Activated CD4-positive, alpha-beta T cell treated with anti-CD3 and anti-CD28 coated beads, Interleukin-2, amount 10 ng/mL, durations not matched to agents 24 days and 14 days (primary cell): ENCODE measurements at places on chromosomes 5 and 9. TPM values are rescaled to one million over a fixed set of nuclear protein-coding genes. Genes with fewer than 3 reads are reported as not detected.

The PCDHGA12 gene
- total RNA-seq: 0.12 and 0.16 TPM in 2 replicates

The SPINK6 gene
- total RNA-seq: not detected in 2 replicates

The STING1 gene
- total RNA-seq: 198 and 201 TPM in 2 replicates

The SLC1A1 gene
- total RNA-seq: 0.17 TPM in 1 of 2 replicates, not detected in the other

The NTRK2 gene
- total RNA-seq: 2.3 and 2.4 TPM in 2 replicates

The PGGT1B gene
- total RNA-seq: 37.9 and 42.0 TPM in 2 replicates

The ZNF483 gene
- total RNA-seq: 1.8 and 2.2 TPM in 2 replicates

The BARX1 gene
- total RNA-seq: 0.50 and 0.61 TPM in 2 replicates

The ANKRD33B gene
- 21.0 and 21.7 TPM in 2 replicates for total RNA-seq

The PDE6A gene
- total RNA-seq: not detected in 2 replicates

- H3K4me3 ChIP-seq: peak overlapping the region; percentile 50
- H3K36me3 ChIP-seq: peaks cover 12% of the 10 kb centered on the region
- peaks cover 30% of the 10 kb centered on the region for H3K4me1 ChIP-seq
Measured at GRCh38 chr9:113155911-113156588, 5.2 kb downstream of the SLC31A2 start.

DNA sequence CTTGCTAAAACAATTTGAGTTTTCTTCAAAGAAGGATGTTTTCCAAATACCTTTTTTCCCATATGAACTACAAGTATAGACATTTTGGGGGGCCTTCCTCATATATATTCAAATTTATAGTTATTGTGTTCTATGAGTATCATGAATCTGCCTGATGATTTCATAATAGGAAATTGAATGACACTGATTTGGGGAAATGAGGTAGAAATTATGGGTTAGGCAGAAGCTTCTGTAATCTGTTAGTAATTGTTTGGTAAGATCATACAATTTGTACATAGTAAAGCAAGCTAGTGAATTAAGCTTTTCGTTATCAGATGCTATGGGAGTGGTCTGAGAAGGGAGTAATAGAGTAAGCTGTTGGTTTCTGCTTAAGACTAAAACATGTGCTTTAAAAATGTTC, 98.0 kb downstream of the TRIO start:
- no peak overlapping the region for H3K4me3 ChIP-seq
- no peaks in the 10 kb centered on the region for H3K4me1 ChIP-seq
- no peak for DNase-seq
- H3K36me3 ChIP-seq: no peaks in the 10 kb centered on the region

GRCh38 chr5:111855356-111855755, 98.4 kb upstream of the NREP start:
- no peak for DNase-seq
- H3K36me3 ChIP-seq: no peaks in the 10 kb centered on the region
- no peak overlapping the region for H3K4me3 ChIP-seq
- no peaks in the 10 kb centered on the region for H3K4me1 ChIP-seq
- no peak overlapping the region for H3K27ac ChIP-seq
- peaks cover 2% of the 10 kb centered on the region for H3K27me3 ChIP-seq

- no peak for DNase-seq
- no peak overlapping the region for H3K27ac ChIP-seq
- peaks cover 1% of the 10 kb centered on the region for H3K36me3 ChIP-seq
- H3K4me3 ChIP-seq: no peak overlapping the region
- no peaks in the 10 kb centered on the region for H3K4me1 ChIP-seq
- no peaks in the 10 kb centered on the region for H3K27me3 ChIP-seq
Measured at GRCh38 chr9:7192266-7192665, 434.5 kb downstream of the KDM4C start.

DNA sequence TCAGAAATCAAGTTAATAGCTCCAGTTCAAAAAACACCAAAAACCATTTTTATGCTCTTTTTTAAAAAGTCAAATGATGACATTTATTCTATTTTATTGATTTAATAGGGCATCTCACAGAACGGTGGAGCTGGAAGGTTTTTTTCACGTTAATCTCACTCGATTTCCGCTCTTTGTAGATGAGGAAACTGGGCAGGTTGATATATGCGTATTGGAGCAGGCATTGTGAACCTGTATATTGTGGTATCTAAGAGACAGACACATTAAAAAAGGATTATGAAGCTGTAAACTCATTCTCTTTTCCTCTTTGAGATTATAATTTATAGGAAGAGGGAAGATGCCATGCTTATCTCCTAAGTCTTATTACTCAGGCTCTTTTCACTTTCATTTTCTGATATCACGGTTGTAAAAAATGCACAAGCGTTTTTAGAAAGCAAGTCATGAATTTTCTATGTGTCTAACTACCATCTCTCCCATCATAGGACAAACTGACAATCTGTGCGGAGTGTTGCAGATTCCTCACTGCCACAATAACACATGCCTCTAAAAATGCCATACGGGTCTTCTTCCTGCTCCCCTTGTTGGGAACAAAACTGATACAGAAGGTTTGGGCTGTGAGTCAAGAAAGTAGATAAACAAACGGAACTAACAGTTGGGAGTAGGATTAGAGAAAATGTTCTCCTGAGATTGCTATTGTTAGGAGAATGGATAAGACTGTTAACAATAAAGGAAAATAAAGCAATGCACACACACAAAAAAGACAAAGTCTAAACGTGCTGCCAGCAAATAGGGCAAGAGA, 1997.7 kb downstream of the MAT2B start:
- DNase-seq: no peak
- no peak overlapping the region for H3K27ac ChIP-seq
- H3K4me3 ChIP-seq: no peak overlapping the region
- H3K27me3 ChIP-seq: no peaks in the 10 kb centered on the region
- no peaks in the 10 kb centered on the region for H3K36me3 ChIP-seq

- H3K27ac ChIP-seq: no peak overlapping the region
- H3K4me1 ChIP-seq: no peaks in the 10 kb centered on the region
- no peaks in the 10 kb centered on the region for H3K36me3 ChIP-seq
- H3K4me3 ChIP-seq: no peak overlapping the region
Measured at GRCh38 chr5:128674837-128675446, 136.9 kb upstream of the FBN2 start.

DNA sequence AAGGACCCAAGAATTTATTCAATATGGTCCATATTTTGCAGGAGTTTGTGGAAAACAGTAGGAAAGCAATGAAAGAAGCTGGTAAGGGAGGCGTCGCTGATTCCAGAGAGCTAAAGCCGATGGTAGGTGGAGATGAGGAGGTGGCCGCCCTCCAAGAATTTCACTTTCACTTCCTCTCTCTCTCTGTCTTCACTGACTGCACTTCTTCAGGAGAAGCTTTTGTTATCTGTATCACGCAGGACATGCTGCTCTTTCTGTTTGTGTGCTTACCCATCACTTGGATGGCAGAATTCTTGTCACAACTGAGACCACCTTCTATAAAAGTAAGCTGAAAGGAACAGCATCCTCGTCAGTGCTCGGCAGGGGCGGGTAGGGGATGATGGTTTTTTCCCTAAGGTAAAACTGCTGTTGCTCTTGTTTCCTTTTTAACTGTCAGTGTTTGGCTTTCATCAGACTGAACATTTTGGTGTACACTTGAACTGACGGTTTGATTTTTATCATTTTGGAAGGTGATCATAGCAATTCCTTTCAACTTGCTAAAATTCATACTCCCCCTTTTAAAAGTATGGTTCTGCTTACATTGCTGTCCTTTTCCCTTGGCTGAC, 62.4 kb upstream of the FSD1L start:
- no peaks in the 10 kb centered on the region for H3K36me3 ChIP-seq
- peaks cover 16% of the 10 kb centered on the region for H3K4me1 ChIP-seq
- H3K27ac ChIP-seq: peak overlapping the region; percentile 80
- peaks cover 13% of the 10 kb centered on the region for H3K27me3 ChIP-seq
- peak; percentile 83 for DNase-seq
